ENCODE measurements at places on chromosomes 13 and 19.

DNA sequence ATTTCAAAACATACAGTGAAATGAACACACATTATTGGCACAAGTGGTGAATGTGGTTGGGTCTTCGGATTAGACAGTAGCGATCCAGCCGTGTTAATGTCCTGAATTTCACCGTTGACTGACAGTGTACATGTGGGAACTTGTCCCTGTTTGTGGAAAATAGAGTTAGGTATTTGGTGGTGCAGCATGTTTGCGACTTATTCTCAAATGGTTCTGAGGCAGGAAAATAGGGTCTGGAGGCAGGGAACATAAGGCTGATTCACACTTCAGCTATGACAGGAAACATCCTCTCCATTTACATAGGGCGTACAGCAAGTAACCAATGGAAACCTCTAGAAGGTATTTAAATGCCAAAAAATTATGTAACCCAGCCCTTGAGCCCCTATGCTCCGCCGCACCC, 4.2 kb downstream of the LGALS7B start:
- DNase-seq = no peak

DNA sequence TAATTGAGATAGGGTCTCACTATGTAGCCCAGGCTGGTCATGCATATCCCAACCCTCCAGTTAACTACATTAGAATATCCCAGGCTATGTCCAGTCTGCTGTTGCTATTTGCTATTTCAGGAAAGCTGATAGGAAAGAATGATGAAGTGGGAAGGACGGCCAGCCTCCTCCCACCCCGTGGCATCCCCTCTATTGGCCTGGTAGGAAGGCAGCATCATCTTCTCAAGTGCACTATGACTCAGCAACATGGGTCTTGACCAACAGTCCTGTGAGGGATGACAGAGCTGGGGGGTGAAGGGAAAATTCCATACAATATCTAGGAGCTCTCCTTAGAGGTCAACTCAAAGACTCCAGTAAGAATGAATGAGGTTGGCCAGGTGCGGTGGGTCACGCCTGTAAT, 48.0 kb upstream of the ABCC4 start:
- DNase-seq = no peak

DNA sequence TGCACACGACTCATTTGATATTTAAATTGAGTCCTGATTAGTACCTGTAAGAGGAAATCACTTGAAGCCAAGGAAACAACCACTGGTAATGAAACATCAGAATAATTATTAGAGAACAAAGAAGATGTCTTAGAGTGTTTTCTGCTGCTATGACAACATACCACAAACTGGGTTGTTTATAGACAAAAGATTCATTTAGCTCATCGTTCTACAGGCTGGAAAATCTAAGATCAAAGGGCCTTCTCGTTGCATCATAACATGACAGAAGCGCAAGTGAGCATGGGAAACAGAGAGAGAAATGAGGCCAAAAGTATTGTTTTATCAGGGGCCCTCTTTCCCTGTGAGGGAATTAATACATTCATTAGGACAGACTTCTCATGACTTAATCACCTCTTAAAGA, 1024.0 kb upstream of the PCDH9 start:
- DNase-seq = no peak

GRCh38 chr13:99375738-99376080, 68.5 kb upstream of the GPR183 start:
- no peak for DNase-seq

DNA sequence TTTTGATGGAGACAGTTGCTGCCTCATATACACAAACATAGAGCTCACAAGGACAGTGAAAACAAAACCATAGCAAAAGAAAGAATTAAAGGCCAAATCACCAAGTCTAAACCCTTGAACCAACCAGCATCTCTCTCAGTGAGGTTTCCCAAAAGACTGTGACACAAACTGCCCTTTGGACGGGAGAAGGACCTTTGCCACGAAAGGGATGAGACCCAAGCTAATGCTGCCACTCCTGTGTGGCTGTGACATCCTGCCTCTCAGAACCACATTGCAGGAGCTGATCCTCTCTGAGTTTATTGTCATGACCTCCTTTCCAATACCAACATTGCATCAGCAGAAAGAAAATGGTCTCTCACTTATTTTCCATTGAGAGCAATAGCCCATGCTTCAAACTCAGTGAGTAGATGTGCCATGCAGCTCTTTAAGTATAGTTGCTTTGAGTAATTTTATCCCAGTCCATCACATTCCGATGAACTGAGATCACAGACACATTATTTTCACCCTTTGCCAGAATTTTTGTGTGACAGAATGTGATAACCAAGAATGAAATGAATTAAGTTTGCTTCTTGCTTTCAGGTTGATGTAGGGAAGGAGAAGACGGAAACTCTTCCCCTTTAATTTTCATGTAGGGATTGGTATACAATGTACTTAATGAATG, 133.5 kb upstream of the IRS2 start:
- DNase-seq = no peak

- no peak for DNase-seq
These were observed 829.9 kb upstream of the SLITRK5 start for GRCh38 chr13:86841264-86841663.
